ENCODE measurements at places on chromosomes 4 and X. TPM values are rescaled to one million over a fixed set of nuclear protein-coding genes. Genes with fewer than 3 reads are reported as not detected.

DNA sequence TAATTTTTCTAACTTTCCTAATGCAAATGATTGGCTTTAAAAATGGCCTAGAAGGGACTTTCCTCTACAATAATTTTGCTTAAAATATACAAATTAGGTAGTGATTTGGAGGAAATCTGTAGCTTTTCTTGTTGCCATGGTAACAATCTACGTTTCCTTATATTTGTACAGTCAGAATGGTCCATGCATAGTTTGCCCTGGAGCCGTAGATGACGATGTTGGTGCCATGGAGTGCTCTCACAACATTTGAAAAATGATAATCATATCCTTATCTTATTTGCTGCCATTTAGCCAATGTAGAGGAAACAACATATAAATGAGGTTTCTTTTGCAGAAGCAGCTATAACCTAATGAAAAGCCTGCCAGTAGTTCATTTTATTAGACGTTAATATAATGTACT lies 89.0 kb upstream of the NMU start:
- DNase-seq: no peak

- no peak for DNase-seq
Measured at GRCh38 chrX:124504111-124504983, 158.0 kb downstream of the SH2D1A start.

RASSF6 gene
- total RNA-seq: not detected

ODAPH gene
- not detected for total RNA-seq

GRCh38 chrX:9859711-9860555 lies 73.7 kb downstream of the SHROOM2 start:
- peak; percentile 21 for DNase-seq

- DNase-seq: no peak
Measured at GRCh38 chr4:117447925-117448324, 362.5 kb upstream of the TRAM1L1 start.

DNA sequence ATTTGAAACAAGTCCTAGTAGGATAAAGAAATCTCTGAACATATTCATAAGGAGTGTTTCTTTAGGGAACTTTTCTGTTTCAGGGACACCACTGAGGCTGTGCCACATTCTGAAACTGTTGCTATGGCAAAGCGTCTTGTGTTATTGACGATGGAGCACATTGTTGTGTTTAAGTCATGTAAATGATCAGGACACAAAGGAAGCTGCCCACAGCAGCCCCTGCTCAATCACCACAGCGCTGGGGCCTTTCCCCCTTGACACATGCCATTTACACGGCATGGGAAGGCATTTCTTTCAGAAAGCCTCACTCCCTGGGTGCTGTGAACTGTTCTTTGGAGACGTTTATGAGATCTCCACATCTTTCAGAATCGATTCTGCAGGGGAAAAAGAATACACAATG lies 39.8 kb upstream of the MID1 start:
- no peak for DNase-seq

GRCh38 chr4:185708348-185708747 lies 103.6 kb downstream of the SORBS2 start:
- DNase-seq: peak; percentile 13

GRCh38 chrX:16212436-16212835 lies 45.2 kb downstream of the MAGEB17 start:
- DNase-seq: peak; percentile 25

GRCh38 chr4:185904381-185904780 lies 92.4 kb upstream of the SORBS2 start:
- no peak for DNase-seq

DNA sequence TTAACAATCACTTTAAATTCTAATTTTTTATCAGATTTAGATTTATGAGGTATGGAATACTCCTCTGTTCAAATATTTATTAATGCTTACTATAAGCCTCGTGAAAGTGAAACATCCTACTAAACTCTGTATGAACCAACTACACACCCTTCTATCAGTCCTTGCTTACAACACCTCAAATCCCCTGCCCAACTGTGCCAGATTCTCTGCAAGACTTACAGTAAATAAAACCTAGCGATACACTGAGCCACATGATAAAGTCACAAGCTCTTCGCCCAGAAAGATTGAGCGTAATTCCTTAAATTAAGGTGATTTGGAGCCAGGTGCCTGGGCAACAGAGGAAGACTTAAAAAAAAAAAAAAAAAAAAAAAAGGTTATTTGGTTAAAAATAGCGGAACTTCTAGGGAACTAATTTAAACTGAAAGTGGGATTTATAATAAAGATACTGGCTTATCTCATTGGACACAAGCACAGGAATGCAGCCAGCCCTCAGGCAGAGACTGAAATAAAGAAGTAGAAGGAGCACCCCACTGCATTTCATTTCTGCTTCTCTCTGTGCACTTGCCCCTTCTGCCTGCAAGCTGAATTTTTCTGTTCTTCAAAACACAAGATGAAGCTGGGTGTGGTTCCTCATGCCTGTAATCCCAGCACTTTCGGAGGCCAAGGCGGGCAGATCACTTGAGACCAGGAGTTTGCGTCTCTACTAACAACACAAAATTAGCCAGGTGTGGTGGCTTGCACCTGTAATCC lies 17.5 kb upstream of the C4orf36 start:
- no peak for DNase-seq

GLRA2 gene
- total RNA-seq: not detected

GRCh38 chrX:10011261-10011931 lies 44.2 kb downstream of the CLDN34 start:
- DNase-seq: no peak

ARX gene
- total RNA-seq: not detected

CXCL5 gene
- total RNA-seq: 0.07 TPM

- no peak for DNase-seq
Measured at GRCh38 chr4:13534344-13535063, 9.8 kb downstream of the NKX3-2 start.

- DNase-seq: no peak
Measured at GRCh38 chr4:120622601-120623000, 299.9 kb downstream of the PRDM5 start.

GRCh38 chrX:112816908-112817307 lies 23.7 kb downstream of the AMOT start:
- DNase-seq: no peak

GRCh38 chr4:42167709-42168108 lies 15.3 kb upstream of the BEND4 start:
- no peak for DNase-seq

SSX4B gene
- total RNA-seq: not detected

DNA sequence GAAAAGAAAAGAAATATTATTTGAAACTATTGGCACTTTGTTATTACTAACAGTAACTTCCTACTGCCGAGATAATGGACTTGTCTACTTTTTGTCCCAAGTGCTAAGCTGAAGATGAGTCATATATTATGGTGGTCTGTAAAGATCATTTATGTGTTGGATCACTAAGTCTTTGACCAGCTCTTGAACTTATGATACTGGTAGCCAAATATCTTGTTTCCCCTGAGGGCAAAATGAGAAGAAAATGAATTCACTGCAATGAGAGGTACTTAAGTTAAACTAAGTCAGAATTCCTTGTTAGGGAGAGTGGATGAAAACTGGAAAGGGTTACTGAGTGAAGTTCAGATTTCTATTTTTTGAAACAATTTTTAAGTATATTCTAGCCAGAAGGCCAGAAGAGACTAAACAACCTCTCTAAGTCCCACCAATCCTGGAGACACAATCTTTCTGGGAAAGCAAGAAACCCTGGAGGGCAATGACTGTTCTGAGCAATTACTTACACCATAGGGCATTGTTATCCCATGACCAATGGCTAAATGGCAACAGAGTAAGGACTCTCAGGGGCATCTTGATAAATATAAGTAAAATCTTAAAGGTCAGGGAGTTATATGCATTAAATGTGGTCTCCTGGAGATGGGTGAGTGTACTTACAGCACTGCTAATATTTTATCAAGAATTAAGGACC lies 287.7 kb downstream of the STIM2 start:
- peak; percentile 18 for DNase-seq

- peak; percentile 52 for DNase-seq
Measured at GRCh38 chrX:46551494-46552128, 6.4 kb upstream of the ZNF674 start.

MCF2 gene
- total RNA-seq: not detected

MAGEB10 gene
- not detected for total RNA-seq

TBC1D8B gene
- total RNA-seq: 14.6 TPM

DNA sequence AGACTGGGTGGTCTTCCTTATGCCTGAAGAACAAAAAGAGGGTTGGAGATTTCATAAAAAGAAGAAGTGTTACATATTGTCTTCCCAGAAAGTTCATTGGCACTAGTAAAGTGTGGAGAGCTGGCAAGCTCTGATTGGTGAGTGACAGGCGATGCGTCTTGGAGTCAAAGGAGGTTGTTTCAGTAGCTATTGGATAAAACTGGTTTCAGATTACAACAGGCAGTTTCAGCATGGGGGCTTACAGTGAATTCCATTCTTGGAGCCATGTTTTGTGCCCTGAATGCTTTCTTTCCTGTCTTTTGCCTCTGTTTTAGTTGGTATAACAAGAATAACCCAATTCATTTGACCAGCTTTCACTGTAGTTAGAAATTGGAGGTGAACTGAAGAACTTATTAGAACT lies 750.5 kb downstream of the ADGRL3 start:
- no peak for DNase-seq

ARMCX2 gene
- 163 TPM for total RNA-seq

DNA sequence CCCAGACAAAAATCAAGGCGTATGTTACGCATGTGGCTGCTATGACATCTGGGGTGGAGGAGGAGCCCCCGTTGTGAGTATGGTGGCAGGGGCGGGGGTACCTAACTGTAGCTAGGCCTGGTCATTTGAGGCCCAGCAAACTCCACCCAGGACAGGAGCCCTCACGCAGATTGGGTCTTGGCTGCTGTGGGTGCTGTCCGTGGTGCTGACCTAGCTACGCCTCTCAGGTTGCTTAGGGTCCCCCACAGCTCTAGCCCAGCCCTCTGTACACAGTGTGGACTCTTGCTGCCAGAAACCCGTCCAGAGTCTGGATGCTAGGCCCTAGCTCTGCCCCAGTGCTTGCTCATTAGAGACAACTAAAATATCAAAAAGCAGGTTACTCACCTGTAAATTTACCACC lies 146.7 kb upstream of the PSAPL1 start:
- DNase-seq: no peak

FREM3 gene
- not detected for total RNA-seq

GRCh38 chrX:72094894-72095293 lies 36.8 kb downstream of the RTL5 start:
- no peak for DNase-seq

DNA sequence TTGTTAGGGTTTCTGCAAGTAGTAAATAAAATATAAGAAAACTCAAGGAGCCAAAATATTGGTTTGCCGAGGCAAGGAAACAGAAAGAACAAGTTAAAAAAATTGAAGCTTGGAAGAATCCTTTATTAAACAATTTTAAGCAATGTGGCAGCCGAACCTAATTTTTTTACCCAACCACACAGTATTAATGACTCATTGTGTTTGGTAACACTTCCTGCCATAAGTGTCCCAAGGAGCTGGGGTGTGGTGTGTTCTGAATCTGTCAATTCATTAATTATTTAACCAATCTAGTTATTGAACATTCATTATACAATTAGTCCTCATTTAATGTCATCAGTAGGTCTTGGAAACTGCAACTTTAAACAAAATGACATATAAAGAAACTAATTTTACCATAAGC lies 19.3 kb upstream of the CPE start:
- DNase-seq: no peak

MAGEC3 gene
- total RNA-seq: not detected

SORCS2 gene
- not detected for total RNA-seq

STARD8 gene
- total RNA-seq: 3.0 TPM

PLK4 gene
- 12.6 TPM for total RNA-seq

GRCh38 chrX:53674581-53674980 lies 11.9 kb downstream of the HUWE1 start:
- no peak for DNase-seq

DNA sequence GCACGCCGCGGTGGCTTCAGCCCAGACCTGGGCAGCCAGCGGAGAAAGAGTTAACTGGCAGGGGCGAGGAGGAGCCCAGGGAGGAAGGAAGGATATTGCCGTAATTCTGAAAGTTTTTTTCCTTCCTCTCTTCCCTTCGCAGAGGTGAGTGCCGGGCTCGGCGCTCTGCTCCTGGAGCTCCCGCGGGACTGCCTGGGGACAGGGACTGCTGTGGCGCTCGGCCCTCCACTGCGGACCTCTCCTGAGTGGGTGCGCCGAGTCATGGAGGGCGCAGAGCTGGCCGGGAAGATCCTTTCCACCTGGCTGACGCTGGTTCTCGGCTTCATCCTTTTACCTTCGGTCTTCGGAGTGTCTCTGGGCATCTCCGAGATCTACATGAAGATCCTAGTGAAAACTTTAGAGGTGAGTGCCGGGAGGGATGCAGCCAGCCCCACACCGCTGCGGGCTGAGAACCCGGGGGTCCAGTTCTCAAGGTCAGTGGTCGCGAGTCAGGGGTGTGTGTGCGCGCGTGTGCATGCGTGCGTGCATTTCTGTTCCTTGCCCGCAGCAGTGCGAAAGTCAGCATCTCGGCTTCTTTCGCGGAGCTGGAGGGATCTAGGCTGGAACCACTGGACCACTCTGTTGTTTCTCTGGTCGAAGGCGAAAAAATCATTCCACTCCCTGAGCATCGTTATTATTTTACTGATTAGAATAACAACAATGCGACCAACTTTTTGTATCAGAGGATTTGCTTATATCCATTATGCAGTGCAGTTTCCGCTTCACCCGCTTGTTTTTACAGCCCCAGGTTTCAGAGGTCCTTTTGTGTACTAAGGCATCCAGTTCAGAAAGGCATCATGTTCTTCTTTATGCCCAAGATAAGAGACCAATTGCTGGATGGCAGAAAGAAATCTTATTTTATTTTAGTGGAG lies 709 bp downstream of the GPAT3 start:
- no peak for DNase-seq

GRCh38 chr4:17875402-17876070 lies 64.8 kb downstream of the NCAPG start:
- DNase-seq: no peak

- no peak for DNase-seq
Measured at GRCh38 chr4:137514406-137515111, 17.7 kb downstream of the PCDH18 start.

DNA sequence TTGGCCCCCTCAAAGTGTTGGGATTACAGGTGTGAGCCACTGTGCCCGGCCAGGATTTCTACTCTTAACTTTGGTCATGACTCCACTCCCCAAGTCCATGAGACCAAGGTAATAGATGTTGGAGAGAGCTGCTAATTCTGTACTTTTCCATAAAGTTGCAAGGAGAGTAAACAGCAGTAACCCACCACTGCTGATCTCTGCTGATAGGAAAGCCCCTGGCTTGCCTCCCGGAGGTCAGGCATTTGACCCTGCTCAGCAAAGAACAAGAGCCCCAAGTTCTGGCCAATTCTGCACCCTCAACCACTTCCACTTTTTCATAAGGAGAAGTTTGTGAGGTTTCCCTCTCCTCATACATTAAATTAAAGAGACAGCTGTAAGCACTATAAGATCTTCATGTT lies 143.0 kb downstream of the RASL11B start:
- DNase-seq: no peak

Data from HFFc6 (cell line).